ENCODE measurements at places on chromosomes 6 and 20.

- DNase-seq: no peak
Measured at GRCh38 chr20:24727795-24728194, 221.3 kb upstream of the CST7 start.

- no peak for DNase-seq
Measured at GRCh38 chr20:47993035-47993755, 207.9 kb upstream of the SULF2 start.

GRCh38 chr6:33320315-33321181 is 3.0 kb upstream of the ZBTB22 start:
- no peak for DNase-seq

- no peak for DNase-seq
Measured at GRCh38 chr6:96939007-96939805, 14.7 kb downstream of the KLHL32 start.

DNA sequence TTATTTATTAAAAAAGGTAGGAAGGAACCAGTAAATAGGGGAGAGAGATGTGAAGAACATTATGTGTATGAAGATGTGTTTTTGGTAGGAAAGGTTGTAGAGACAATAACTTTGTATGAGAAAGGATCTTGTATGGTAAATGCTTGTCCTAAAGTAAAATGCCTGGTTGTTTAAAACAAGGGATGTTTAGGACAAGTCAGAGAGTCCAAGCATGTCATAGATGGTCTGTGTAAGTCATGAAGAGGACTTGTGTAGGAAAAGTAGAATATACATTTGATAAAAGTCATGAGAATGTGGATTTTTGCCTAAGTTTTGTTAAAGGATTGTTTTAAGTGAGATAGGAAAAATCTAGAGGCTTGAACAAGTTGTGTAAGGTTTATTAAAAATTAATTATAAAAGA is 325.1 kb downstream of the CDH26 start:
- peak; percentile 28 for DNase-seq

- no peak for DNase-seq
Measured at GRCh38 chr20:40948465-40949267, 80.0 kb upstream of the TOP1 start.

GRCh38 chr20:63101781-63102720 is 95.3 kb upstream of the BHLHE23 start:
- peak; percentile 76 for DNase-seq

- DNase-seq: no peak
Measured at GRCh38 chr20:49945701-49946477, 9.7 kb downstream of the RNF114 start.

DNA sequence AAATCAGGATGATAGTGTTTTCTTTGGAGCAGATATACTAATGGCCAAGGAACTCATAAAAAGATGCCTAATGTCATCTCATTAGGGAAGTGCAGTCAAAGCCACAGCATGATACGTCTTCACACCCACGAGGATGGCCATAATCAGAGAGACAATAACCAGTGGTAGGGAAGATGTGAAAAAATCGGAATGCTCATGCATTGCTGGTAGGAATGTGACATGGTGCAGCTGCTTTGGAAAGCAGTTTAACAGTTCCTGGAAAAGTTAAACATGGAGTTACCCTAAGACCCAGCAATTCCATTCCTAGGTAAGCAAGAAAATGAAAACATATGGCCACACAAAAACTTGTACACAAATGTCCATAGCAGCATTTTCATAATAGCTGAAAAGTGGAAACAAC is 29.9 kb downstream of the BCAS1 start:
- no peak for DNase-seq

GRCh38 chr20:10488534-10488933 is 53.4 kb downstream of the SLX4IP start:
- no peak for DNase-seq

DNA sequence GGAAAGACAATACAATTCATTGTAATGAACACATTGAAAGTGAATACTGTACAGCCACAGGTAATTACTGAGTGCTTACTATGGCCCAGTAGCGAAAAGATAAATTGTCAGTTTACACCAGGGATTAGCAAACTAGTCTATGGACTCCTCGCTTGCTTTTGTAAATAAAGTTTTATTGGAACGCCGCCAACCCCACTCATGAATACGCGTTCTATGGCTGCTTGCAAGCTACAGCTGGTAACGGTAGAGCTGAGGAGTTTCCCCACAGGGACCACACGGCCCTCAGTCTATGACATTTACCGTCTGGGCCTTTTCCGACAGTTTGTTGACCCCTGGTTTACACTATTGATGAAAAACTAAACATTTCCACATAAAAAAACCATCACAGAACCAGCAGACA is 24.2 kb downstream of the LAMA5 start:
- DNase-seq: no peak

GRCh38 chr6:170172392-170172791 is 118.5 kb downstream of the DLL1 start:
- no peak for DNase-seq

DNA sequence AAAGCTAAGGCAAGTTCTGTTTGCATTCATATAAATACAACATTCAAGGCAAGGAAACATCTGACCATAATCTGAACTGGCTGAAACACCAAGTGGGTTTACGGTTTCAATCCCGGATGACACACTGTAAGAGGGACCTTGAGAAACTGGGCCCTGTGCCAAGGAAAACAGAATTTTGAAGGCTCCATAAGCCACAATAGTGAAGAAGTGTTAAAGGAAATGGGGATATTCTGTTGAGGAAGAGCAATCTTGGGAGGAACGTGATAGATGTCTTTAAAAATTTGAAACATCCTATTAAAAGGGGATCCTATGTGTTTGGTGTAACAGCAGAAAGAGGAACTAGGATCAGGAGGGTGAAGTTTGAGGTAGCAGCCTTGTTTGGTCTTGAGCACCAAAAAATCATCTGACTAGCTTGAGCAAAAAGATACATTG is 82.4 kb upstream of the TAB2 start:
- DNase-seq: peak; percentile 22

DNA sequence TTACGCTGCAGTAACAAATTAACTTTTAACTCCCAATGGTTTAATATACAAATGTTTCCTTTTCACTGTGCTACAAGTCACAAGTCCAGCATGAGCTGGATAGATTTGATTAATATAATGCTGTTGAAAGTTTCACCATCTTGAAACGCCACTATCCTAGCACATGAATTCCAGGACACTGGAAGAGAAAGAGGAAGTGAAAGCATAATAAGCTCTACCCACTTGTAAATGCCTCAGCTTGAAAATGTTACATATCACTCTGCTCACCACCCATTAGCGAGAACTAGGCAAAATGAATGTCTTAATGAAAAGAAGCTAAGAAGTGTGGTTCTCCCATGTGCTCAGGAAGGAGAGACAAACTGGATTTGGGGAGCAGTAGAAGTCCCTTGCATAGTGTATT is 46.9 kb downstream of the PCSK2 start:
- no peak for DNase-seq

DNA sequence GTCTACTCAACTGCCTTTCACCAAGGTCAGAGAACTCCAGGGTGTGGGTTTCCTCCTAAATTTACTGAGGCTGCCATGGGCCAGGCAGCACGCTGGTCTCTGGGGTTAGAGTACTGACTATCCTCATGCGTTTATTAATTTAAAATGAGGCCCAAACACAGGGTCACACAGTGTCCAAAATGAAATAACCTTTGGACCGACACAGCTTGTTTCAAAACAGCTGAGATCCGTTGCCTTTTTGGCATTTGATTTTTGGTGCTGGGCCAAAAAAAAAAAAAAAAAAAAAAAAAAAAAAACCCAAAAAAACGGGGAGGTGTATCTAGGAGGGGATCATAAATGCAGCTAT is 14.6 kb upstream of the TOX2 start:
- DNase-seq: no peak

- no peak for DNase-seq
Measured at GRCh38 chr6:146367061-146367460, 176.6 kb upstream of the RAB32 start.

GRCh38 chr20:18077157-18077556 is 19.4 kb upstream of the OVOL2 start:
- no peak for DNase-seq

DNA sequence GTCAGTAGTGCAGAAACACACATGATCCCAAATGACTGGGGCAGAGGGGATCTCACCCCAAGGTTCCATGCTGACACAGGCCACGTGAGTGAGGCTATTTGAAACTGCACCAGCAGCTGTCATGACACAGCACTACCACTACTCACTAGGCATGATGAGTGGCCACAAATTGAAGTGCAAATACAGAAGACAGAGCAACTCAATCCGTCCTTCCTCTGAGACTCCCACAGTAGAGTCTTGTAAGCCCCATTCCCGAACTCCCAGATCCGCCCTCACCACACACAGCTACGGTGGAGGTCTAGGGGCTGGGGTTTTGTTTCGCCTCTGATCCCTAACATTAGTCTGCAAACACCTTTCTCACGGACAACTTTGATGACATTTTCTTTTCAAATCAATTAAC is 113.3 kb upstream of the NUP153 start:
- peak; percentile 42 for DNase-seq

DNA sequence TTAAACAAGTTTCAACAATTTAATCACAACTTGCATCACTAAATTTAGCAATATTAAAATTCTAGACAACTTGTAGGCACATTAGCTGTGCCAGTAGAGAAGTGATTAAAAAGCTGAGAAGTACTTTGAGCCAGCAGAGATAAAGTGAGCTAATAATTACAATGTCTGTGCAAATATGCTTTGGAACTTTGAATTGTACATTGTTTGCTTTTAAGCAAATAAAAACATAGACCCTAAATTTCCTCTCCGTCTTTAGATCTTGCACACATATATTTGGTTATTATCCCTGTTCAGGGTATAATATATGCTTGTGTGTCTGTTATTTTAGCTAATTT is 44.2 kb upstream of the DEFB112 start:
- DNase-seq: no peak

DNA sequence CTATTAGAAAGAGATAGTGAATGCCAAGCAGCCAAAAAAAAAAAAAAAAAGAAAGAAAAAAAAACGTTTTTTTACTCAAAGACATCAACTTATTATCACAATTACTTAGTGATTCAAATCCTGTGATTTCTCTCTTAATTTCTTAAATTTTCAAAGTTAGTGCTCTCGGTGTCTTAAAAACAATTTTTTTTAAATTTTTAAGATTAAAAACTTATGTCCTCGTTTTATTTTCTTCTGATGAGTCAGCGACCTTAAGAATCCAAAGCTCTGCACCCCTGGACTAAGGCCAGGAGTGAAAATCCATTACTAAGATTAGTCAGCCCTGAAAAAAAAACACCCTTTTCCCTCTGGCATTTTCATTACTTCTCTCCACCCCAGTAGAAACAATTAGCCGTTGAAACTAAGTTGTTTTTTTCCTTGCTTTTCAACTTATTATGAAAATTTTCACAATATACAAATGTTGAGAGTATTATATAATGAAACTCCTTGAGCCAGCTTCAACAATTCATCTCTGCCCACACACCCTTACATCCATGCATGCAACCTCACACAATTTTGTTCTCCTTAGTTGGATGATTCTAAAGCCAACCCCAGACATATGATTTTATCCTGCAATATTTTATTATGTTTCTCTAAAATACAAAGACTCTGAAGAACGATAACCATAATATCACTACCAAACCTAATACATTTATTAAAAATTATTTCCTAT is 85.6 kb upstream of the CARMIL1 start:
- DNase-seq: no peak

DNA sequence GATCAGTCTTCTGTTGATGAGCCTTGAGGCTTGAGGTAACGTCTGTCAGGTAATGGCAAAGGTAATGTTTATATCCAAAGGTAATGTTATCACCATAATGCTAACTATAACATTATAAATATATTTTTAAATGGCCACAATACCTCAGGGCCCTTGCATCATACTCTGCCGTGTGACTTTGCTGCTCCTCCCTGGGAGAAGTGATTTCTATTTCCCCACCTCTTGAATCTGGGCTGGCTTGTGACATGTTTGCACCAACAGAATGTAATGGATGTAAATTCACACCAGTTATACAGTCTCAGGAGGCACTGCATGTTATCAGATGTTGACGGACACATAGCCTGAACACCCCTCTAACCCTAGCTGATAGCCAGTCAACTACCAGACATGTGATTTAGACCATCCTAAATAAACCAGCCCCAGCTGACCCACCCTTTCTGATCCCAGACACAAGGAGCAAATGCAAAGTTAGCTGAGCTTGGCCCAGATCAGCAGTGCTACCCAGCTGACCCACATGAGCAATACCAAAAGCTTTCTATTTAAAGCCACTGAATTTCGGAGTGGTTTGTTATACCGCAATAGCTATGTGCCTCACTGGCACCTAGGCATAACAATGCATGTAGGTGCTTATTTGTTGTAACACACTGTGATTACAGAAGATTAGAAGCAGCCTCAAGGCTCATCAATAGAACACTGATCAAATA is 93.8 kb upstream of the SIRPA start:
- no peak for DNase-seq

GRCh38 chr20:2331106-2331505 is 35.3 kb downstream of the TGM3 start:
- DNase-seq: no peak

GRCh38 chr20:10924644-10925201 is 250.9 kb upstream of the JAG1 start:
- DNase-seq: peak; percentile 96

All from NCI-H1417 (cell line).